ENCODE measurements at places on chromosomes 2 and 18.

- DNase-seq = no peak
These were observed 46.3 kb downstream of the NOP58 start for GRCh38 chr2:202311823-202312388.

- no peak for DNase-seq
These were observed 101.3 kb downstream of the FOXI3 start for GRCh38 chr2:88351249-88351601.

DNA sequence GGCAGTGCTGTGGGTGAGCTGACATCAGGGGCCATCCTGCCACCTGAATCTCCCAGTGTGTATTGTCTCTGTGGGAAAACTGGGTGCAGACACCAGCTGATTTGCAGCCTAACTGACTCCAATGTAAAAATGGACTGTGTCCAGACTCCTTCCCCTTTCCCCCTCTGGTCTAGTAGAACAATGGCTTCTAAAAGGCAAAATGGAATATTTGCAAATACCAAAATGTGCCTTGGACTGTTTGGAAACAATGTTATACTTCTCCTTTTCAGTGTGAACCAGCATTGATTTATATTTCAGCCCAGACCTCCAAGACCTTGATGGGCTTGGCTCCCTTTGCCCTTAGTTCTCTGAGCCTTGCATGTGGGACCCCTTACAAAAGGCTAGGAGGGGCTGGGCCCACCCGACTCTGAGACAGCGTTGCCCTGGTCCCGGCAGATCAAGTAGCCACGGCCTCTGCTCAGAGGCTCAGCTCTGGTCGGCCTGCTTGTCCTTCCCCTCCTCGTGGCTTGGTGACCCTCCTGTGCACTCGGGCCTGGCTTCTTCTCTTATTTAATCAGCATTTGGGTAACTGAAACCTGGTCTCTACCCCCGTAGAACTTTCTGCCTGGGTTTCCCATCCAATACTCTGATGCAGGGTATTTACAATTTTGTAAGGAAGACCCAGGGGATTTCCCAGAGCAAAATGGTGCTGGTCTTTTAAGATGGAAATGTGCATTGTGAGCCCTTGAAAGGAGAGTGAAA, 18.0 kb upstream of the ACKR3 start:
- DNase-seq = no peak

DNA sequence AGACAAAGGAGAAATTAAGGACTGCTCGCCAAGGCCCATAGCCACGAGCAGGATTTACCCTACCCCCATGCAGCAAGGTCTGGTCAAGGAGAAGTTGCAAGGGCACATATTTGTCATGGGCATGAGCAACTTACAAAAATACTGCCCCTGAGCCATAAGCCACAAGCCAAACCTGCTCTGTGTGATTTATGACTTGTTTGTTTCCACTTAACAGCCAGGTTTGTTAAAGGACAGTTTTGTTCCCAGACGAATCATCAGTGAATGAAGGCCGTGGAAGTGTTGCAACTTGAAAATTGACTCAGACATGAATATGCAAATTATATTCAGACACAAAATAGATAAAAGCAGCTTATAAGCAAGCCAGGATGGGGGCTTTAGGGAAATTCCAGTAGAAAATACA, 31.3 kb upstream of the EVA1A start:
- no peak for DNase-seq

GRCh38 chr2:170245312-170245711, 67.4 kb downstream of the MYO3B start:
- DNase-seq = no peak

- no peak for DNase-seq
These were observed 119.9 kb upstream of the NDUFV2 start for GRCh38 chr18:8982416-8983183.

- peak; percentile 30 for DNase-seq
These were observed 62.2 kb upstream of the PMAIP1 start for GRCh38 chr18:59837586-59837985.

- DNase-seq = no peak
These were observed 10.6 kb upstream of the WIPF1 start for GRCh38 chr2:174607989-174608865.

GRCh38 chr2:176540995-176541394, 271.8 kb downstream of the MTX2 start:
- DNase-seq = no peak

GRCh38 chr2:233245406-233245805, 6.1 kb upstream of the ATG16L1 start:
- no peak for DNase-seq

- DNase-seq = peak; percentile 37
These were observed 376.1 kb downstream of the IRS1 start for GRCh38 chr2:226423498-226423960.

DNA sequence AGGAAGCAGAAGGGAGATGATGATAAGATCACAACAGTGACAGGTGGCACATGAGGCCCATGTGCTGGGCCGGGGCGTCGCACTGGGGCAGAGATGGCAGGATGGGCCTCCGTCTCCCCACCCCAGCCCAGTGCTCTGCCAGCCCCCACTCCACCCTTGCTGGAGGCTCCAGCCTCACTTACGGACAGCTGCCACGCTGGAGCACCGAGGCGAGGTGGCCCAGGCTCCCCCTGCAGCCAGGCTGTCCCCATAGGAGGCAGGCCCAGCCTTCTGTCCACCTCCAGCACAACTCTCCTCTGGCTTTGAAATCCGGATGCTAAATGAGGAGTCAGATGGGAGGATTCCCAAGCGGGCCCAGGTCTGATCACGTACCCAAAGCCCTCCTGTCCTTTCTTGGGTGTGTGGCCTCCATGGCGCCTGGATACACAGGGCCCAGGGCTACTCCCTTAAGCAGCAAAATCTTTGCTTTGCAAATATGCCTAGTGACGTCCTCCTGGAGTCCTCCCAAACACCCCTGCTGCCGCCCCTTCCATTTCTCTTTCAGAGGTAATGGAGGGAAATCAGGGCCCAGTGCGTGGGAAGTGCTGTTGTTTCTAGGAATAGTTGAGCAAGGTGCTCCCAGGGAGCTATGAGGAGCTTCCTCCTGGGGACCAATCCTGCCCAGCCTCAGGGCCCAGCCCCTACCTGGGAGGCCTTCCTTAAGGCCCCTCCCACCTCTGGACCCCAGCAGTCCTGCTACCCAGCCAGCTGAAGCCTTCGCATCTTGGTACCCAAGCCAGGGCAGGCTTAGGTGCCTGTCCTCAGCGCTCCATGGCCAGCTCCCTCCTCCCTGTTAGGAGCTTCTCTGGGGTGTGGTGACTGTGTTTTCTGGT, 170.4 kb upstream of the MYCN start:
- no peak for DNase-seq

- no peak for DNase-seq
These were observed 42.2 kb upstream of the EPG5 start for GRCh38 chr18:46009125-46009840.

DNA sequence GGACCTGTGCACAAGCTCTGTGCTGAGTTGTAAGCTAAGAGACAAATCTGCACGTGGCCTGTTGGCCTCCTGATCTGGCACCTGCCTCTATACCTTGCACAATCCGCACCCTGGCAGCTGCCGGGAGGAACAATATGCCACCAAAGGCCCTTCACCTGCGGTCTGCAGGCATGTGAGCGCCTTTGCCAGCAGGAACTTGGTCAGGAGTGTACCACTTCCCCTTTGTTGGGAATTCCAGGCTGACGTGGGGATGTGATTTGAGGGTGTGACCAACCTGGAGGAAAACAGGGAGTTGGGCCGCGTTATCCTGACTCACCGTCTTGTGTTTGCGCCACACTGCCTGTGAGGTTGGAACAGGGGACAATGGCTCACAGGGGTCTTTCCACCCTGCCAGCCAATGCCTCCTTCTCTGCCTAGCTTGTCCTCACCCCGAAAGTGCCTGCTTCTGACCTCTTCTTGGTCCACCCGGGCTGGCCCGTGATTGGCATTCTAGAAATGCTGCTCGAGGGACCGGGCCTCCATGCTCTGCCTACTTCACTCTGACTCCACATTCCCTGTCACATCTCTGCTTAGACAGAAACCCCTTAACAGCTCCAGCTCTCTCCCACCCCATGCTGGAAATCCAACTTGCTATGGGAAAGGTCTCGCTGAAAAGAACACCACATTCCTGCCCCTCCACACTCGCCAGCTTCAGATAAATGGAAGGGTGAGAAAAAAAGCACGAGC, 67.1 kb upstream of the MAP4K4 start:
- no peak for DNase-seq

GRCh38 chr2:121561617-121562268, 31.1 kb downstream of the RNU4ATAC start:
- DNase-seq = no peak

- DNase-seq = peak; percentile 93
These were observed 42.6 kb upstream of the EDAR start for GRCh38 chr2:109031476-109032228.

GRCh38 chr2:231924889-231925275, 1.3 kb downstream of the NPPC start:
- no peak for DNase-seq

- DNase-seq = peak; percentile 54
These were observed 285.6 kb downstream of the AGAP1 start for GRCh38 chr2:235779444-235779896.

DNA sequence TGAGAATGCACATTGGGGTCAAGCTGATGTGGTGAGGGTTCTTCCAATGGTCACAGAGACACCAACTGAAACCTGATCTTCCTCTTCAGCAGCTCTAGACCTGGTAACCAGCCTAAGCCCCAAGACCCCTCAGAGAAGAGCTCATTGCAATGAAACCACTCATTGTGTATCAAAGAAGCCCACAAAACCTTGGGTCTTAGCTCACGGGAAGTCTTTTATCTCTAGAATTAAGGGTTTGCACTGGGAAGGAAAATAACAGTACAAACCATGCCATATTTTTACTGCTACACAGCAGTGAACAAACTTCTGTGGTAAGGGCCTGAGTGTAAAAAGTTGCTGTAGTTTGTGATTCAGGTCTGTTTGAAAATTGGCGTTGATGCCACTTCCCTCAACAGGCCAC, 8.6 kb upstream of the UBXN4 start:
- no peak for DNase-seq

GRCh38 chr18:76504749-76505148, 9.7 kb upstream of the ZNF516 start:
- no peak for DNase-seq

DNA sequence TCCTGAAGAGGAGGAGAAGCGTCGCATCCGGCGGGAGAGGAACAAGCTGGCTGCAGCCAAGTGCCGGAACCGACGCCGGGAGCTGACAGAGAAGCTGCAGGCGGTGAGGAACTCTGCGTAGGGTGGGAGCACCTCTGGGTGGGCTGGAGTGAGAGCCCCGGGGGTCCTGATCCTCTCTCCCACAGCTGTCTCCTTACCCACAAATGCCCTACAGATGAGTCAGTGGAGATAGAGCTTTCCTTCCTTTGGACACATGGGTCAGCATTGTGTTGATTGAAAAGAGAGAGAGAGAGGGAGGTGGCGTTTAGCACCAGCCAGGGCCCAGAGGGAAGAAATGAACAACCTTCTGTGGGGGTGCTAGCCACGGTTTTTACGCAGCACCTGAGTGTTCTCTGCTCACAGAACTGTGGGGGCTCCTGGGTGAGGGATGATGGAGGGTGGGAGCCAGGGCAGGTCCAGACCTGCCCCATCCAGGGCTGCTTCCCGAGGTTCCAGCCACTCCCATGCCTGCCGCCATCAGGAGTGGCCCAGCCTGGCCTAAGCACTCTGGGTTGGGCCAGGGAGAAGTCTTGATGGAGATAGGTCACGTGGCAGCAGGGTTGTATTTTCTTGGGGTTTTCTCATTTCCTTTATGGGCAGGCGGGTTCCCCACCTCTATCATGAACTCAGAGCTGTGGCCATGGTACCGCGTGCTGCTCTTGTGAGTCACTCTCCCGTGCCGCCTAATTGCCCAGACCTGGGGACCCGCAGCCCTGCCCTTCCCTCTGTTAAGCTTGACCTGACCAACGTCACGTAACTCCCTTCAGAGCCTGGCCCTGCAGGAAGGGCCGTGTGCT, 16.3 kb downstream of the FOSL2 start:
- DNase-seq = peak; percentile 56

- DNase-seq = no peak
These were observed 11.5 kb downstream of the SPEG start for GRCh38 chr2:219446101-219446504.

GRCh38 chr2:14324308-14324707, 308.2 kb upstream of the LRATD1 start:
- no peak for DNase-seq

DNA sequence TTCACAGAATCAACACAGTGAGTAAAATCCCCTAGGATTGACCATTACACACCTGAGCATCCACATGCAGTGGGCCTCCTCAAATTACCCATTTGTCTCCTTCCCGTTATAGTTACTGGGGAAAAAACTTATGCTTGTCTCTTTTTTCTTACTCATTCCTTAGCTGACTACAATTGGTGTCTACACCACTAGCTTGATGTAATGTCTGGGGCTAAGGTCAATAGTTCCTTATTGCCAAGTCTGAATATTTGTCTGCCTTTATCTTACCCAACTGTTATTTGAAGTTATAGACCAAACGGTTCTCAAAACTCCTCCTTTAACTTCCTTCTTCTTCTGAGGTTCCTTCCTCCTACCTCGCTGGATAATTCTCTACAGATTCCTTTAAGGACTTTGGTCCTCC, 41.9 kb upstream of the TMEM17 start:
- DNase-seq = no peak

DNA sequence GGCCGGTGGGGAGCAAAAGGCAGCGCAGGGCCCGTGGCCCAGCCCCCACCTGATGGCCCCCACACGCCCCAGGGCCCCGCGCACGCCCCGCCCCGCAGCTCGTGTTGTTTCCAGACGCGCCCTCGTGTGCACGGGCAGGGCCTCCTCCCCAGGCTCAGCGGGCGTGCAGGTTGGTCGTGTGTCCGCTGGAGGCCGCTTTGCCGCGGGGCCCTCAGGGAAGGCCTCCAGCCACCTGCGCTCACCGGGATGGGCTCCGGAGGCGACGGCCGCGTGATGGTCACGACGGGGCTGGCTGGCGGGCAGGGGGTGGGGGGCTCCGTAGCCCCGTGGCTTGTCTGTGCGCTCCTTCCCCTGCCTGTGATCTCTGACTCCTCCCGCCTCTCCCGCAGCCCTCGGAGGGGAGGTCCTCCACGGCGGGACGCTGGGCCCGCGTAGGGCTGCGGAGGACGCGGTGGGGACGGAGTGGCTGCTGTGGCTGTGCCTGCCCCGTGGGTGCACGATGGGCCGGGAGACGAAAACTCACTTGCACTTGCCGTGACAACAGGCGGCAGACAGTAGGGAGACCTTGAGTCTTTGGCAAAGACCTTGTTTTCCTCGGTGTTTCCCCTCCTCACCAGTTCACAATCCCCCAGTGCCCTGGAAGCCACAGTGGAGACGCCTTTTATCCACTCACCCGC, 67.1 kb downstream of the RTP5 start:
- no peak for DNase-seq

GRCh38 chr2:210663631-210664089, 107.3 kb downstream of the CPS1 start:
- DNase-seq = no peak

DNA sequence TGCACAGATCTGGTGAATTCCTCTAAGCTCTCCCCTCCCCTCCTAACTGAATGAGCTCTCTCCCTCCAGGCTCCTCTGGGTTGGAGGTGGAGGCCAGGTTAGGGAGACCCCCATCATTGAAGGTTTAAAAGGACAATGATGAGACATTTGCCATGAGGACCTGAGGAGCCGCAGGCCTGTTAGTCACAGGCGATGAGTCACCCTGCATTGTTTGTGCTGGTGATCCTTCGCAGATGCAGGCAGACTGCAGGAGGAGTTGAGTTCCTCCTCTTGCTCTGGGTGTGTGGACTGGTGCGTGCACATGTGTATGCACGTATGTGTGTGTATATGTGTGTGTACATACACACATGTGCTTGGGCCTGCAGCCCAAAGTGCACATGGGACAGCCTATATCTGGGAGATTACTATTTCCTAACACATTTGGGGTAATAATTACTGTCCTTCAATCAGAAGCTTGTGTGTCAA, 42.0 kb downstream of the MCFD2 start:
- DNase-seq = peak; percentile 36

All from naive thymus-derived CD4-positive, alpha-beta T cell (primary cell).